ENCODE measurements at places on chromosomes 16 and 17.
A peak's percentile ranks its signal among the peaks of the same experiment; 100 is the strongest.

- DNase-seq = peak; percentile 40
Measured at GRCh38 chr16:11218604-11218962, 37.4 kb downstream of the SOCS1 start.

DNA sequence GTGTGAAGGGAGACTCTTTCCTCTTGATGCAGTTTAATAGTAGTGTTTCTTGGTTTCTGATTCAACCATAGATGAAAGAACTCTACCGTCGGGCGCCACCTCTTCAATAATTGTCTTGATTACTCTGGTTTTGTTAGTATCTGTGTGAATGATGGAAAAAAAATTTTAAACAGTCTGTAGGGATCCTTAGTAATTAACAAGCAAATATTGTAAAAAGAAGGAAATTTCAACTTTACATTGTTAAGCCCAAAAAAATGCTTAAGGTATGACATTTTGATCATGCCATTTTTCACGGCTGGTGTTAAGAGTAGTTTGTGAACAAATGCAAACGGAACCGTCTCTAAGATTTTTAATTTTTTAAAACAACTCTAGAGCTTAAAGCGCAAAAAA, 4.1 kb downstream of the KRT10 start:
- DNase-seq = peak; percentile 14

DNA sequence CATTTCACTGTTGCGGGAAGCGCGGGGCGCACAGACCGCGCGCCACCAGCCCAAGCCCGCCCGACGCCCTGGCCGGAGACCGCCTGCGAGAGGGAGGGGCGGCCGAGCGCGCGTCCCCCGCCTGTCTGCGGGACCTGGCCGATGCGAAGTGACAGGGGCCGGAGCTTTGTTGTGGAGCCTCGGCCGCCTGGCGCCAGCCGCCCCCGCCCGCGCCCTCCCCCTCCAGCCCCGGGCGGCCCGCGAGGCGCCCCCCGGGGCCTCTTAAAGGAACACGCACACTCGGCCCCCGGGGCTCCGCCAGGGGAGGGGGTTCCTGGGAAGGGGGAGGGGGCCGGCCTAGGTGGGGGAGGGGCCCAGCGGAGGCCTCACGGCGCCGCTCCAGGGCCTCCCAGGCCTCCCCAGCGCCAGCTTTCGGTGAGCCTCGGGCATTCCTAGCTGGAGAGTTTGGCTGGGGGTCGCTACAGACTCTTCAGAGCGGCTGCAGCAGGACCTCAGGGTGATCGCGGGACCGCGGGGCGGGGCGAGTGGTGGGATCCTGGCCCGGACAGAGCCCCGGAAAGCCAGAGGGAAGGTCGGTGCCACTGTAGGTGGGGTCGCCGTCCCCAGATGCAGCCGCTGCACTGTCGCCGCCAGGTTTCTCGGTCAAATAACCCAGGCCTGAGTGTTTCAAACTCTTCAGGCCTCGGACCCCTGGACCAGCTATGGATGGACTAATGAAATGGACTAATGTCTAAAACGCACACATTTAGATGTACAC, 2.4 kb upstream of the TBX2 start:
- no peak for DNase-seq

DNA sequence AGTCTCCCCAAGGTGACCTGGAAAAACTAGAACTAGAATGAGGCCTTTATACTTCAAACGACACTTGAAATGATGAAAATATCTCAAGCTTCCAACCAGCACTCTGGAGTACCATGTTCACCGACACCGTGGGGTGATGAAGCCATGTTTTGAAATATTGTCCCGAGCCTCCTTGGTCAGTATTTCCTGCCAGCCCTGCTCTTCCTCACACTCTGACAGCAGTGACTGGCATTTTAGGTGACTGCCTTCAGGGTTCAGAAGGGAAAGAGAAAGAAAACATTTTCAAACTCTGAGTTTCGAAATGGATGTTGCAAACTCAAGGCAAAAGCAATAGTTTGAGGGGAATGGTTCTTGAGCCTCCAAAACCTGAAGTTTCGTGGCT, 39.3 kb upstream of the IRX6 start:
- DNase-seq = no peak

DNA sequence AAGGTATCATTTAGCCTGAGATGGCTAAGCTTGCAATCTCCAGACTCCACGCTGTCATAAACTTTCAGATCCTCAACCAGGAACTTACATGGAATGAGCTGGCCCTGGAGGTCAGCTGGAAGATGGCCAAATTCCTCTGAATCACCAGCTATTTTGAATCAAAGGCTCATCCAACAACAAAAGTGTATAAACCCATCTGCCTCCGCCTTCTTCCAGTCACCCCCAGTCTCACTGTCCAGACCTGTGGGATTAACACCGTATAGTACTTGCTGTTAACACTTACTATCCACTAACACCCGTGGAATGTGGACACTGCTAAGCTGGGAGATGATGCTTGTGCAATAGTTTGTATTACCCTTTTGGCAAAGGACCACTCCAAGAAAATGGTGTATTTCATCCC, 1.9 kb upstream of the LCMT1 start:
- DNase-seq = peak; percentile 25

- DNase-seq = no peak
Measured at GRCh38 chr17:75549246-75550138, 24.0 kb downstream of the LLGL2 start.

DNA sequence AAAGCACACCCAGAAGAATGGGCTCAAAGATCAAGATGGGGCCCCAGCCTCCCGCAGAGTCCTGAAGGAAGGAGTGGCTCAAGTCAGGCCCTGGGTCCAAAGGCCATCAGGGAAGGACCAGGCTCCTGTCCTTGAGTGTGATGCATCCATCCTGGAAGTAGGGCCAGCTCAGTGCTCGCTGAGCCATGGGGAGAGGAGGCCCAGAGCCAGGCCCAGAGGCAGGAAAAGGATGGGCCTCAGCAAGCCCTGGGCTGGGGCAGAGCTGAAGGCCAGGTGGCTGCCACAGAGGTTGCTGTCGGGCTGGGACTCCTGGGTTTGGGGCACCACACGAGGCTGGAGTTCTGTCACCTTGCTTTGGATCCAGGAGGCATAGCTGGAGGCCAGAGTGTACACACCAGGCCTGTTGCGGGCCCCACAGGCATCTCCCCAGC, 3.7 kb downstream of the PRSS8 start:
- DNase-seq = no peak

GRCh38 chr17:17677299-17678040, 3.8 kb upstream of the RAI1 start:
- no peak for DNase-seq
